ENCODE measurements at places on chromosomes 4 and X. TPM values are rescaled to one million over a fixed set of nuclear protein-coding genes. Genes with fewer than 3 reads are reported as not detected.

The PDE6B gene
- not detected for total RNA-seq

The STAG2 gene
- total RNA-seq, result 39.6 TPM

The TMEM150C gene
- 1.3 TPM for total RNA-seq

The IGFBP7 gene
- 37.1 TPM for total RNA-seq

The TCEAL7 gene
- 1.9 TPM for total RNA-seq

The NWD2 gene
- total RNA-seq, result not detected

The IL1RAPL1 gene
- total RNA-seq, result not detected

The GRIA3 gene
- 12.4 TPM for total RNA-seq

DNA sequence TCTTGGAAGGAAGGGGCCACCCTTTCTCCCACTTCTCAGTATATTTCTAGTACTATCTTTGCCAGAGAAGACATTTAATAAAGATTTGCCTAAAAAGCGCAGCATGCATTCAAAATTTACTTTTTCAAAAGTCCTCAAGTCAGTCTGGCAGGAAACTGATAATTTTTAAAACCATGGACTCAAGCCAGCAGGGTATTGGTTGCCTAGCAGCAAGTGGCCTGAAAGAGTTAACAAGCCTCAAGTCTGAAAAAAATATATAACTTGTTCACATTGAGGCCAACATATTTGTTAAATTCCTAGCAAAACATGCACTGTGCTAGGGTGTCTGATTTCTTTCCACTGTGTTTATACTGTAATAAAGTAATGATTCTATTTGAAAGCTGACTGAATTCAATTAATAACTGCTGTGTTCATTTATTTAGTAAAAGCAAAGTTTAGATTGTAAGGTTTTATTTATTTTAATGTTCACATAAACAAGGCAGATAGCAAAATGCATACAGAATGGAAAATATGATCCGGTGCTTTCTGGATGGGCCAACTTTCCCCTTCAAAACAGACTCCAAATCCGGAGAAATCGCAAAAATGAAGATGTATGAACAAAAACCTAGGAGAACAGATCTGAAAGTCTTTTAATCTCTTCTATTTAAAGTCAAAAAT is 218.5 kb upstream of the FGF13 start:
- DNase-seq, result no peak

GRCh38 chr4:139085141-139085540 is 69.6 kb downstream of the NOCT start:
- no peak for DNase-seq

GRCh38 chr4:4426511-4427120 is 39.7 kb downstream of the NSG1 start:
- peak; percentile 37 for DNase-seq

GRCh38 chrX:110750526-110751189 is 45.0 kb downstream of the CHRDL1 start:
- DNase-seq, result no peak

DNA sequence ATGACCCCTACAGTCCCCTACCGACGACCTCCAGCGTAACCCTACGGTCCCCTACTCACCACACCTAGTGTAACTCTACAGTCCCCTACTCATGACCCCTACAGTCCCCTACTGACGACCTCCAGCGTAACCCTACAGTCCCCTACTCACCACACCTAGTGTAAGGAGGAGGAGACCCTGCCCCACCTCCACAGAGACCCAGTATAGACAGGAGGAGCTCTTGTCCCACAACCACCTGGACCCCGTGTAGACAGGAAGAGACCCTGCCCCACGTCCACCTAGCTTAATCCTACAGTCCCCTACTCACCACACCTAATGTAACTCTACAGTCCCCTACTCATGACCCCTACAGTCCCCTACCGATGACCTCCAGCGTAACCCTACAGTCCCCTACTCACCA is 26.9 kb downstream of the CSF2RA start:
- DNase-seq, result no peak

GRCh38 chrX:37651921-37652452 is 33.6 kb upstream of the XK start:
- no peak for DNase-seq

GRCh38 chrX:9285342-9285771 is 179.5 kb upstream of the TBL1X start:
- no peak for DNase-seq

- DNase-seq, result peak; percentile 43
Measured at GRCh38 chr4:184355111-184355604, 119.2 kb downstream of the IRF2 start.

DNA sequence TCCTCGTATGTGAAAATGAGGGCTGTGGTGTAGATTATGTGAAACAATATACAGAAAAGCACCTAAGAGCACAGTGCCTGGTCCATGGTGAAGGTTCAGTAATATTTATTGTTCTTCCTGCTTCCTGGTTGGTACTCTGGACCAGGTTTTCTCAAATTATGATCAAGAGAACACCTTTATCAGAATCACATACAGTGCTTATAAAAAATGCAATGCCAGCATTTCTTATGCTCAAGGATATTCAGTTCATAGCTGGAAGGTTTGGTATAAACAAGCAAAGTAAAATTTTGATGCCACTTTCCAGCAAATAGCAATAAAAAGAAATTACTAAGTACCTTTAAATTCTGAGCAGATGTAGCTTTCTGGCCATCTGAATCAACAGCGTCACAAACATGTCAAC is 1412.4 kb downstream of the RPA4 start:
- DNase-seq, result no peak

GRCh38 chr4:6608758-6609414 is 31.6 kb upstream of the MRFAP1 start:
- DNase-seq, result no peak

GRCh38 chrX:40996886-40997530 is 88.2 kb upstream of the USP9X start:
- no peak for DNase-seq

DNA sequence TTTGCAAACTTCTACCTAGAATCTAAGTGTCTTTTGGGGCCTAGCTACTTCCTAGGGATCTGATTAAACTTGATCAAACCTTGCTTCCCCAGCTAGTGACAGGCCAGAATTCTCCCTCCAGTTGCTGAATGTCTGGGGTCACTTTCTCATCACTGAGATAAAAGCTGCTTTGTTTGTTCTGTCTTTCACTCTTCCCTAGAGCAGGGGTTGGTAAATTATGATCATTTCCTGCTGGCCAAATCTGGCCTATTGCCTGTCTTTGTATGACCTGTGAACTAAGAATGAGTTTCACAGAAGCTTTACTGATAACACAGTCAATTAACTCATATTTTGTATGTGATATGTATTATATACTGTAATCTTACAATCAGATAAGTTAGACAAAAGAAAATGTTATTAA is 157.8 kb upstream of the AADAT start:
- no peak for DNase-seq

DNA sequence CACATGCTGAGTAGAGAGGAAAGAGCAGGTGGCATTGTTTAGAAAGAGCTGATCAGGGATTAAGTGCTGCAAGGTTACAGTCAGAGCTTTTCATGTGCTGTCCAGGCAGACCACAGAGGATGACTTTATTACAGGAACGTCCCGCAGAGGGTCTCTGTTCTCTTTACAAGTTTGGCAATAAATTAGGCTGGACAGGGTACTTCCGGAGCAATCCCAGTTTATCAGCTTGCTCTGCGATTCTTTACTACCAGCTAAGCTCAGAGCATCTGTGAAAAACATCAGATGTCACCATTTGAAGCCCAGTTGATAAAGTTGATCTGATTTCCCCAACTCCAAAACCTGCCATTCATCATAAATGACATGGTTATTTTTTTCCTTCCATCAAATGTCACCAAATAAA is 633.1 kb downstream of the NLGN4X start:
- DNase-seq, result no peak

DNA sequence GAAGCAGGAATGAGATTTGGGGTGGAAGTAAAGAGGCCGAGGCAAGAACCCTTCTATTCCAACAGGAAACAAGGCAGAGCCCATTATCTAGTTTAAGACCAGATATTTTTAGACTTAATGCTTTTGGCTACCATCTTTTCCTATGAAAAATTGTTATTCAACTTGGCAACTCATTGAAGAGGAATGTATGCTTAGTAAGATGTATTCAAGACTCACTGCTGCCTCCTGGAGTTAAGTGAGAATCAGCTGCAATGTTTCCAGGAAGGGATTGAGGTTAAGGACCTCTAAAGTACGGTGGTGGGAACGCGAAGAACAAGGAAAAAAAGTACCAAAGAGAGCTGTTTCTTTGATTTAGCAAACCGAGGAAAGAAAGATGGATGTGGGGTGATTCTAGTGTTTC is 89.1 kb downstream of the RAPGEF2 start:
- no peak for DNase-seq

- DNase-seq, result peak; percentile 79
Measured at GRCh38 chr4:187184508-187184907, 460.9 kb upstream of the FAT1 start.

DNA sequence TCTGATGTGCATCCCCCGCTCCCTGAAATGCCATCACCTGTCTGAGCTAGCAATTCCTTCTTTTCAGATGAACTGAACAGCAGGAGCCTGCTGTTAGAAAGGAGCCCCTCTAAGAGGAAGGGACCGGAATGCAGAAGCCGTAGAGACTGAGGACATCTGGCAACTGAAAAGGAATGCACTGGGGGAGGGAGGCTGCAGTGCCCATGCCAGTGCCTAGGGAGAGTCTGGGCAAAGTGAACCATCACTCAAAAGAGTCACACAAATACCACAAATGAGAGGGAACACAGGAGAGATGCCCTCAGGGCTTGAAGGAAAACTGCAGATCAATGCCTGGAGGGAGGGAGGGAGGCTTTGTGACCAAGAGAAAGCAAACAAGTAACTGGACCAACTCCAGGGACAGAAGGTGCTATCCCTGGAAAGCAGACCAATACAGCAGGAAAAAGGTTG is 93.9 kb upstream of the CBR4 start:
- DNase-seq, result no peak

DNA sequence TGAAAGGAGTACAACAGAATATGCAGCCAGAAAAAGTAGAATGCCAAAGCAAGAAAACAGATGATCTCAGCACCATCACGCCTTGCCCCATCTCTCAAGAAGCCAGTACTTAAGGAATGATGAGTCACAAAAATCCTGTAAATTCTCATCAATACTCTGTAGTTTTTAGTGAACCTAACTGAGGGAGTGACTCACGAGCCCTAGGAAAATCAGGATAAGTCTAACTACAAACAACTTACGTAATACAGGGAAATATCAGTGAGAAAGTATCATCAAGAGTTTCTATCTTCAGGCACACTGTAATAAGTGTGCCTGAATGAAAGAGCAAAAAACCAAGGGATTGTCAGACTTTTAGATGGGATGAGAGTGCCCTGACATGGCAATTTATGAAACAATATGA is 644.4 kb downstream of the STPG2 start:
- DNase-seq, result no peak

GRCh38 chr4:42655921-42656678 is 805 bp downstream of the ATP8A1 start:
- peak; percentile 70 for DNase-seq

- no peak for DNase-seq
Measured at GRCh38 chr4:24224446-24224845, 334.6 kb upstream of the PPARGC1A start.

DNA sequence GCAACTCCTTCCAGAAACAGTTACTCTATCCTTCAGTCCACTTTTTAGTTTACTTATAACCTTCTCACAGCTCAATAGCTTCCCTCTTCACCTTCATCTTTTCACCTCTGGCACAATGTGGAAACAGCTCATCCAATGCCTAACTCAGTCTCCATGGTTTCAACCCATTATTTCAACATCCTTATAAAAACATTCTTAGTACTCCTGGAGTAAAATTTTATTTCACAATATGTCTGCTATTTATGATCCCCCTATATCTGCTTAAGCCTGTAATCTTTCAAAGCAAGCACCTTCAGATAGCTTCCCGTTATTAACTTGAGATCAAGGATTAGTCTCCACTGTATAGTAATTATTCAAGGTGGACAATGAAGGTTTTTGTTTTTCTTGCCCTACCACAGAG is 156.3 kb downstream of the GASK1B start:
- DNase-seq, result no peak

GRCh38 chr4:6200922-6201362 is 593 bp upstream of the JAKMIP1 start:
- no peak for DNase-seq

GRCh38 chr4:185642907-185643306 is 107.6 kb upstream of the PDLIM3 start:
- DNase-seq, result no peak

DNA sequence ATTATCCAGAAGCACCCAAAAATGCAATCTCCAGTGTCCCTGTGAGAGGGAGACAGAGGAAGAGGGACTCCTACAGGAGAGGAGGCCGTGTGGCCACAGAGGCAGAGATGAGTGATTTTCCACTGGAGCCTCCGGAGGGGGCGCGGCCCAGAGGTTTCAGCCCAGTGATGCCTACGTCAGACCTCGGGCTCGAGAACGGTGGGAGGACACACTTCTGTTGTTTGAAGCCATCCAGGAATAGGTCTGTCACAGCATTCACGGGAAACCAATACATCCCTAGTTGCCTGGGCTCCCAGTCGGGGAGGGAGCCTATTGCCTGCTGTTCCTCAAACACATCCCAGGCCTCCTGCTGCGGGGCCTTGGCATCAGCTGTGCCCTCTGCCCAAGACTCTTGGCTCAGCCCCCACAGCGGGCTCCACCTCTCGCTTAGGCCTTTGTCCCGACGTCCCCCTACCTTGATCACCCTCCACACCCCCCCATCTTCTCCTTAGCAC is 39.2 kb upstream of the HMX1 start:
- DNase-seq, result no peak

- DNase-seq, result peak; percentile 91
Measured at GRCh38 chrX:131802836-131803626, 220.1 kb upstream of the STK26 start.

- no peak for DNase-seq
Measured at GRCh38 chr4:99301376-99302164, 10.8 kb upstream of the ADH1A start.

DNA sequence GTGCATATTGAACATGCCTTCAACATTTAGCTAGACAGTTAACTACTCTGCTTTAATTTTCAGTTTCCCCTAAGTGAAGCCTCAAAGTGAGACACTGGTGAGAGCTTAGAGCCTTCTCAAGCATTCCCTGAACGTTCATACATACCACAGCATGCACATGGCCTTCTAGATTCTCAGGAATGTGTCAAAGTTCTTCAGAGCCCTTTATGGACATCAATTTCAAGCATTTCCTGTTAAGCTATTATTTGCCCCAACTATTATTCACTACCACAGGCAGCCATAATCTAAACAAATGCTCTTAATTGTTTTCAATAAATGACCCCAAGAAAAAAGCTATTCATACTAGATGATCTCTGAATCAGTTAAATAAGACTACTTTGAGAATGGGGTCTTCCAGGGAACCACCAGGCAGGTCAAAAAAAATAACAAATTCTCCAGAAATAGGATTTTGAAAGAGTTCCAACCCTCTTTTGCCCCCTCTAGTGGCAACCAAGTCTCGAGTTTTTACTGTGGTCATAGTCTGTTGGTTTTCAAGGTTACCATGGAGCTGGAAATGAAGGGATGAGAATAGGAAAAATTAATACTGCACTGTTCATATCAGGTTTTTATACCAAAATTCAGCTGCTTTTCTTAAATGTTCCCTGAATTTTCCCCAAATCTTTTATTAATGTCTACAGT is 235.4 kb downstream of the RAB28 start:
- DNase-seq, result no peak

DNA sequence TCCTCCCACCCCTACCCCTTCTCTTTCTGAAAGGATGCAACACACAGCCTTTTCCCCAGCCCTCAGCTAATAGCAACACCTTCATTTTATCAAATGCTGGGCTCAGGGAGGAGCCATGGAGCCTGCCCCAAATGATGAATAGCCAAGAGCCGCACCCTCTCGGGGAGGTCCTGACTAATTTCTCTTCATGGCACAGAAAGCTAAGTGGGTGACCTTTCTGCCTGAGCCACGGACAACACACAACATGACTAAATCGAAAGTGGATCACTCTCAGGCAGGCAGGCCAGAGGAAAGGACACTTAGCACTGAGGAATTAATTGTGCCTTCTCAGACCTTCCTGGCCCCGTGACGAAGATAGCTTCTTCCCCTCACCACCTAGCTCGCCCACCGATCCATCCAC is 165.1 kb upstream of the RAI2 start:
- DNase-seq, result no peak

All from Peyer's patch (tissue), 4 donors.